ENCODE measurements at places on chromosomes 1 and 21.

DNA sequence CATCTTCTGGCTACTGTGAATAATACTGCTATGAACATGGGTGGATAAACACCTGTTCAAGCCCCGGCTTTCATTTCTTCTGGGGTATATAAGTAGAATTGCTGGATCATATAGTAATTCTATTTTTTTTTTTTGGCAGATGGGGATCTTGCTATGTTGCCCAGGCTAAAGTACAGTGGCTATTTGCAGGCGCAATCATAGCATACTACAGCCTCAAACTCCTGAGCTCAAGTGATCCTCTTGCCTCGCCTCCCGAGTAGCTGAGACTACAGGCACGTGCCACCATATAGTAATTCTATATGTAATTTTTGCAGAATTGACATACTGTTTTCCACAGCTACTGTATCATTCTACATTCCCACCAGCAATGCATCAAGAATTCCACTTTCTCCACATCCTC lies 27.8 kb downstream of the UBR4 start:
- no peak for DNase-seq

DNA sequence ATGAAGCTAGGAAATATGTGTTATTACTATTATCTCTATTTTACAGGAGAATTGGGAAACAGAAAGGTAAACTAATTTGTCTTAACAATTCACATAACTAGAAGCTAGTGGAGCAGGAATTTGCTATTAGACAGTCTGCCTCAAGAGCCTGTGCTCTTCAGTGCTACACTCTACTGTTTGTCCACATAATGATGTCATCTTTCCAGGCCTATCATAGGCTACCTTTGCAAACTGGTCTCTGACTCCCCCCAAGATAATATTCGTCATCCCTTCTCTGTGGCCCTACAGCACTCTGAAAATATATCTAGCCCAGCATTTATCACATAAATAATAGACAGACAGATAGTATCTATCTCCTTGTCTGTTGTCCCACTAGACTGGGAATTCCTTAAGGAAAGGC lies 34.1 kb downstream of the TRIT1 start:
- no peak for DNase-seq

- DNase-seq: no peak
Observed at GRCh38 chr1:78619446-78619802, 824 bp upstream of the IFI44L start.

GRCh38 chr1:184078564-184079249 lies 27.2 kb downstream of the TSEN15 start:
- DNase-seq: no peak

- DNase-seq: no peak
Observed at GRCh38 chr1:23108918-23109533, 59.6 kb downstream of the LUZP1 start.

DNA sequence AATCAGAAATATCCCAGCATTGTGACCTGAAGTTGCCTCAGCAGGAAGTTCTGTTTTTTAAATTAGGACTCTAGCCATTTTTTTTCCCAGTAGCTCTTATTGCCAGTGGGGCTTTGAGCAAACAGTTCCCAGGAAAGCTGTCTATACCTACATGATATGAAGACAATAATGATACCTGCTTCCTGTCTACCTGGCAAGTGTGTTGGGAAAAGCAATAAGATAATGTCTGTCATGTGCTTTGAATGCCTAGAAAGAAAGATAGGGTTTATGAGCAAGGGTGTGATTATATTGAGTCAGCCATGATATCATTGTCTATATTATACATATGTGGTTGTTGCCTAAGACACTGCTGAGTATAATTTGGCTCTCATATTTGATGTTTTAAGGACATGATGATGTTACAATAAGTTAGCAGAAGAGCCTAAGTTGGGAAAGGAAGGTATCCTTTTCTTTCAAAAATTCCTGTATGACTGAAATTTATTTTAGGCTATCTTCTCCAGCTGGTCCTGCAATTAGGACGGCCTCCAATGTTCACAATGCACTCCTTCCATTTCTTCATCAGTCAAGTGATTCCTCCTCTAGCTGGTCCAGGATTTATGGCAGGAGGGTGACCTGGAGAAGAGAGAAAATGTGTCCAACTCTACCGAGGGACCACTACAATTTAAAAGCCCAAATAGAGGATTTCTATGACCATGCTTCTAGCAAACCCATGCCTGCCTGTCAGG lies 99.6 kb upstream of the CDC42BPA start:
- no peak for DNase-seq

- DNase-seq: no peak
Observed at GRCh38 chr1:31595836-31596736, 19.8 kb downstream of the TINAGL1 start.

GRCh38 chr1:63913533-63913932 lies 139.7 kb downstream of the ROR1 start:
- DNase-seq: no peak

GRCh38 chr1:46254668-46255067 lies 7.1 kb downstream of the RAD54L start:
- DNase-seq: no peak

GRCh38 chr1:10652626-10653025 lies 143.8 kb downstream of the CASZ1 start:
- no peak for DNase-seq

DNA sequence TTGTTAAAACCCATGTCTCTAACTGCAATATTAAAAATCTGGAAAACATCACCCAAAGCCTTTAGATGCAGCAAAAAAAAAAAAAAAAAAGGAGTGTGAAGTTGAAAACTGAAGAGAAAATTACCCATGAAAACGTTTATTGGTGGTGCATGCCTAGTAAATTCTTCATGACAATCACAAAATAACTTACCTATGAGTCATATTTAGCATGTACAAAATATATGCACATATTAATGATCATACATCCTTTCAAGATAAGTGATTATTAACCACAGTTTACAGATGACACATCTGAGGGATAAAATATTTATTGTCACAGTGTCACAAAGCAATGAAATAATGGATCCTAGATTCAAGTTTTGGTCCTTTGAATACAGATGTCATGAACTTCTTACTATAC lies 505.2 kb upstream of the NR5A2 start:
- DNase-seq: no peak

DNA sequence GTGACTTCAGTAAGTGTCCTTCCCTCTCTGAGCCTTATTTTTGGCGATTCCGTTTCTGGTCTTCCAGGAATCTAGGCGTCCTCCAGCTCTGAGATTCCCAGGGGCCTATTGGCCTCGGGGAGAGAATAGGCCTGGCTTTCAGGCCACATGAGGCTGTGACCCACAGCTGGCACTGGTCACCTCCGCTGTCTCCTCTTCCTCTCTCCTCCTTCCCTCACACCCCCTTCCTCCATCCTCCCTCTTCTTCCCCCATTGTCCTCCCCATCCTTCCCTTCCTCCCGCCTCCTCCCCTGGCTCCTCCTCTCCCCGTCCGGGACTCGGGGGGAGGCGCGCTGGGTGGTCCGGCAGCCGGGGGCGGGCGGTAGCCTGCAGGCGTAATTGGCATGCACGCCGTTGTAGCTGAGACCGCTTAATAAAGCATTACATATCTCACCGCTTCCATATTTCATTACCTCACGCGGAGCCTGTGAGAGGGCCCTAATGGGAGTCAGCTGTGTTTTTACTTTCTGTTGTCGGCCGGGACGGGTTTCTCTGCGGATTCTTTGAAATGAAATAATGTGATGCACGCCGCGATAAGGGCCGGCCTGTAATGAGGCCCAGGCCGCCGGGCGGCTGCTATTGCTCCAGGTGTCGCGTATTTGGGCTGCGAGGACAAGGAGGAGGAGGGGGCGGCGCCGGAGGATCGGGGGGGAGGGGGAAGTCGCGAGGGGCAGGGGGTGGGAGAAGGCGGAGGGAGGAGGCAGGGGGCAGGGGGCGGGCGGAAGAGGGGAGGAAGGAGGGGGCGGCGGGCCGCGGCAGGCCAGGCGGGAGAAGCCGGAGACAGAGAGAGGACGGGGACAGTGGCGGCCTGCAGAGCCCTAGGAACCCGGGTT lies 95.3 kb downstream of the FOXD2 start:
- DNase-seq: no peak

GRCh38 chr1:147676311-147677085 lies 6.2 kb upstream of the ACP6 start:
- DNase-seq: no peak

DNA sequence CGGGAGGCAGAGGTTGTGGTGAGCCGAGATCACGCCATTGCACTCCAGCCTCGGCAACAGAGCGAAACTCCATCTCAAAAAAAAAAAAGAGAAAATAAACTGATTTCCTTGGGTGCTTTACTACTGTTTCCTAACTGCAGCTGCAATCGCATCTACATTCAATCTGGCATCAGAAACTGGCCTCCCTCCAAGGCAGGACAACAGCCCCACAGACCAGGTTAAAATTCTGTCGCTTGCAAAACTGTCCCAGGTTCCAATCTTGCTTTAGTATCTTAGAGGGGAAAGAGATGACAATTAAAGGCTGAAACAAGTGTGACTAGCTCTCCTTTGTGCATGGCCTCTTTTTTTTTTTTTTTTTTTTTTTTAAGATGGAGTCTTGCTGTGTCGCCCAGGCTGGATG lies 32.4 kb upstream of the SLC25A33 start:
- no peak for DNase-seq

- no peak for DNase-seq
Observed at GRCh38 chr1:200353232-200353631, 56.6 kb downstream of the ZNF281 start.

GRCh38 chr1:20047096-20047495 lies 22.9 kb upstream of the PLA2G5 start:
- no peak for DNase-seq

DNA sequence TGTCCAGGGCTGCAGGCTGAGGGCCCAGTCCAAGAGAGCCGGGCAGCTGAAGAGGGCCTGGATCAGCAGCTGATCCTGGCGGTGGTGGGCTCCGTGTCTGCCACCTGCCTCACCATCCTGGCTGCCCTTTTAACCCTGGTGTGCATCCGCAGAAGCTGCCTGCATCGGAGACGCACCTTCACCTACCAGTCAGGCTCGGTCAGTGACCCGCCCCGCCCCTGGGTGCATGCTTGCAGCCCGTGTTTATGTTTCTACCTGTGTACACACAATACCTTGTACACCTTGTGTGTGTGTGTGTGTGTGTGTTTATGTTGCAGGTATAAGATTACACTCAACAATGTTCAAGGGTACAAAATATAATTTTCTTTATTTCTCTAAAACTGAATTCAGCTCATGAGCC lies 13.0 kb downstream of the TIE1 start:
- no peak for DNase-seq

DNA sequence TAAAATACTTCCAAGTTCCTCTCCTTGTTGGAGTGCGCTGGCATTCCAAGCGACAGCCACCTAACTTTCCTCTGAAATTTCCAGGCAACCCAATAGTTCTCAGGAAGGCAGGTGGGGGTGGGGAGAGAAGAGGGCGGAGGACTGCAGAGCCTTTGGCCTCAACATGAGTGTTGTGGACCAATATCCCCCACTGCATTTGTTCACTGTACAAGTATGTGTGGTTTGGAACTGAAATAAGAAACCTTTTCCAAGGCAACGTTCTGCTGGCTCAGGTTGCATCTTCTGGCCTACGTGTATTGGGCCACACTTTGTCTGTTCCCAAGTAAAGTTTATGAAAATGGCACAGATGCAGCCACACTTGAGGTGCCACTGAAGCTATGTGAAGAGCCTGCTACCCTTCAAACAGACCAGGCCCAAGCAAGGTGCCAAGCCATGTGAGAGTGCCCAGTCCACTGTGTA lies 153.4 kb downstream of the DHRS3 start:
- no peak for DNase-seq

- DNase-seq: no peak
Observed at GRCh38 chr1:4149831-4150230, 249.8 kb upstream of the C1orf174 start.

DNA sequence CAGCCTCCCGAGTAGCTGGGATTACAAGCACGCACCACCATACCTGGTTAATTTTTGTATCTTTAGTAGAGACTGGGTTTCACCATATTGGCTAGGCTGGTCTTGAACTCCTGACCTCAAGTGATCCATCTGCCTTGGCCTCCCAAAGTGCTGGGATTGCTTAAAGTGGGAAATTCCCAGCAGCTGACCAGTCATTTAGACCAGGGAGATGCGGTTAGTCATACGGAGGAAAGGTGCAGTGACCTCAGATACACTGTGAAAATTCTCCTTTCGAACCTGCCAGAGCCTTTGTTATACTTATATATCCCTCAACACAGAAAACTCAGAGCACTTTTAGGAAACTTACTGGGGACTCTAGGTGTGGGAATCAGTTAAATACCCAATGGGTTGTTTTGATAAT lies 39.6 kb downstream of the MAP10 start:
- no peak for DNase-seq

DNA sequence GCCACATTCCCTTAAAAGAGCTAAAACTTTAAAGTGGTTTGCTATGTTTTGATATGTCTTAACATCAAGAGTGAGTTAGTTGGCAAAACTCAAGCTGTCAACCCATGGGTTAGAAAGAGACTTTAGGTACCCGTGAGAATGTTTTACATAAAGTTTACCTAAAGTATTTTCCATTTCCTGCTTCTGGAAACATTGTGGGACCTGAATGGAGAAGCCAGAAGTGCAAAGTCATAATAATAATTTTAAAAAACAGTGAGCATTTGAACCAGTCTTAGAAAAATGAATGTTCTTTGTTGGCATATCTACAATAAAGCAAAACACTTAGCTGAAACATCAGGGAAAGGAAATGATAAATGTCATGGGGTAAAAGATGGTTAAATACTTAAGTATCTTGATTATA lies 34.8 kb downstream of the LRRC8C start:
- no peak for DNase-seq

- no peak for DNase-seq
Observed at GRCh38 chr1:46643368-46643775, 24.8 kb downstream of the ATPAF1 start.

GRCh38 chr1:94306521-94306920 lies 69.1 kb upstream of the ARHGAP29 start:
- no peak for DNase-seq

GRCh38 chr1:156838972-156839371 lies 19.9 kb downstream of the INSRR start:
- DNase-seq: no peak

GRCh38 chr21:45870851-45871615 lies 110.5 kb upstream of the COL6A1 start:
- no peak for DNase-seq

DNA sequence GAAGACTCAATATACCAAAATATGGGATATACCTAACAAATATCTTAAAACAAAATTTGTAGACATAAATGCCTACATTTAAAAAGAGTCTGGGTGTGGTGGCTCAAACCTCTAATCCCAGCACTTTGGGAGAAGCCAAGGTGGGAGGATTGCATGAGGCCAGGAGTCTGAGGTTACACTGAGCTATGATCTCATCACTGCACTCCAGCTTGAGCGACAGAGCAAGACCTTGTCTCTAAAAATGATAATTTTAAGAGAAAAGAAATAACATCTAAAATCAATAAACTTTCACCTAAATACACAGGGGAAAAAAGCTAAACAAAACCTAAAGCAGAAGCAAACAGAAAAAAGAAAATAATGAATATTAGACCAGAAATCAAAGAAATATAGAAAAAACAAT lies 102.7 kb upstream of the PBX1 start:
- DNase-seq: no peak

GRCh38 chr1:212482637-212483441 lies 50.1 kb downstream of the NENF start:
- DNase-seq: no peak

- no peak for DNase-seq
Observed at GRCh38 chr1:22284906-22285548, 142.1 kb upstream of the WNT4 start.

GRCh38 chr1:20665726-20666125 lies 4.6 kb upstream of the DDOST start:
- no peak for DNase-seq

GRCh38 chr1:31651766-31652165 lies 7.1 kb upstream of the PEF1 start:
- DNase-seq: no peak
